Osteoblast (primary cell): ENCODE measurements at places on chromosomes 5 and 9.

GRCh38 chr9:7318920-7319319 lies 480.7 kb downstream of the DMAC1 start:
- DNase-seq = no peak

DNA sequence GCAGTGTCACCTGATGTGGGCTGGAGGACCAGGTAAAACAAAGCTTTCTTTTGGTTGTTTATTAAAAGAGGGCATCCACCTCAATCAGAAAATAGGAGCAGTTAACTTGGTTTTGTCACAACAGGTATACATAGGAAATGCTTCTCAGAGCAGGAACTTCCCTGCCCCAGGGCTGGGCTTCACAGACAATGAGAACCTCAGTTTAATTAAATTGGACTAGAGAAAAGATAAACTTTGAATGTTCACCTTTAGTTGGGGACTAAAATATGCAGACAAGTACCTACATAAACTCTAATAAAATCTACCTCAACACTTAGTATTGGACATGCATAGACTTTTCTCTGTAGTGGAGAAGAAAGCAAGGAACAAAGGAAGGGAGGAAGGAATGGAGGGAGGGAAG lies 392.0 kb downstream of the ENC1 start:
- DNase-seq = no peak

DNA sequence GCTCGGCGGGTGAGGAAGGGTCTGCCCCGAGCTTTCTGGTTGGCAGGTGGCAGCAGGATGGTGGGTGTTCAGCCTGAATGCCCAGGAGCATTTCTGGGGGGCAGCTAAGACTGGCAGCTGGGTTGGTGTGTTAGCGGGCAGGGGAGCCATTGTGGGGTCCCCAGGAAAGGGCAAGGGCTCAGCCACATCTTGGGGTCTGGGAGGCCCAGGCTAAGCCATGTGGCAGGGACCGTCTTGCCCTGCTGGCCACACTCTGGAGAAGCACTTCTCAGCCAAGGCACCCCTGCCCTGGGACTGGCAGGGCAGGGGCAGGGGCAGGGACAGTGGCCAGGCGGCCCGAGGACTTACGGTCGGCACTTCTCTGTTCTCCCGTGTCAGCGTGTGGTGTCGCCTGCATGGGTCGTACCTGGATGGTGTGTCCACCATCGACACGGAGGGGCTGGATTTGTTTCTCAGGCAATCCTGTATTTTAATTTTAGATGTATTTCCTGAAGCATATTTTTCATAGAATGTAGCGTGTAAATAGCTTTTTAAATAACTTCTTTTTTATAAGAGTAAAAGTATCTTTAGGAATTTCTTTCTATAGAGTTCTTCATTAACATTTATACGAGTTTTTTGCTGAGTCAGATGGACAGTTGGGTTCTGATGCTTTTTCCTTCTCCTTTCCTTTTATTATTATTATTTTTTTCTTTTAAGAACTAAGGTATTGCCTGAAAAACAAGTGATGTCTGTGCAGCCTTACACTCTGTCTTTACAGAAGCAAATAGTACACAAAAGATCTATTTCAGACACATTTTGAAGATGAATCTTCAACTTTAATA lies 102.0 kb downstream of the PHF2 start:
- DNase-seq = no peak

- no peak for DNase-seq
Measured at GRCh38 chr5:81579262-81579924, 171.5 kb downstream of the SSBP2 start.

DNA sequence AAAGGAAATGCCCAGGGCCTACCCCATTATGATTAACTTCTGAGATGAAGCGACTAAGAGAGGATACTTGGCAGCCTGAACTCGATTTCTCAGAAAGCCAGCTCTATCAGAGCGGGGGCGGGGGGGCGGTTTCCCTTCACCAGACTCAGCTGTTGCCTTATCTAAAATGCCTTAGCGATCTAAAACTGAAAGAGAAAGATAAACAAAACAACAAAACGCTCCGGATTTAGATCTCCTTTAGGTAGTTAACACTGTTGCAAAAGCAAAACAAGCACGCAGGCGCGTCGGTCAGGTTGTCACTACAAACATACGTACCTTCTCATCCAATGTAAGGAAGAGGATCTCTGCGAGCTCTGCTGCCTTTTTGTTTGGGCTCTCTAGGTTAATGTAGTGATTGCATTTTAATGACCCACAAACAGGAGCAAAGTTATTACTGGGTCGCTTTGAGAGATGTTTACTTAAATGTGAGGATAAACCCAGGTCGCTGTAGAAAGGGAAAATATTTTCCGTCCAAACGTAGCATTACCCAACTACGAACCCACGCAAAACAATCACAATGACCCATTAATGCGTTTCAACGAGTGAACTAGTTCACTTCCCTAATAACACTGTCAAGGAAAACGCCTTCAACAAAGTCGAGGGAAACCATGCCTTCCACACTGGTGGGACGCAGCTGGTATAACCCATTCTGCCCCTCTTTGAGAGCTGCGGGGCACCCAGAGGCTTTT lies 982 bp downstream of the EPB41L4A start:
- peak; percentile 41 for DNase-seq

DNA sequence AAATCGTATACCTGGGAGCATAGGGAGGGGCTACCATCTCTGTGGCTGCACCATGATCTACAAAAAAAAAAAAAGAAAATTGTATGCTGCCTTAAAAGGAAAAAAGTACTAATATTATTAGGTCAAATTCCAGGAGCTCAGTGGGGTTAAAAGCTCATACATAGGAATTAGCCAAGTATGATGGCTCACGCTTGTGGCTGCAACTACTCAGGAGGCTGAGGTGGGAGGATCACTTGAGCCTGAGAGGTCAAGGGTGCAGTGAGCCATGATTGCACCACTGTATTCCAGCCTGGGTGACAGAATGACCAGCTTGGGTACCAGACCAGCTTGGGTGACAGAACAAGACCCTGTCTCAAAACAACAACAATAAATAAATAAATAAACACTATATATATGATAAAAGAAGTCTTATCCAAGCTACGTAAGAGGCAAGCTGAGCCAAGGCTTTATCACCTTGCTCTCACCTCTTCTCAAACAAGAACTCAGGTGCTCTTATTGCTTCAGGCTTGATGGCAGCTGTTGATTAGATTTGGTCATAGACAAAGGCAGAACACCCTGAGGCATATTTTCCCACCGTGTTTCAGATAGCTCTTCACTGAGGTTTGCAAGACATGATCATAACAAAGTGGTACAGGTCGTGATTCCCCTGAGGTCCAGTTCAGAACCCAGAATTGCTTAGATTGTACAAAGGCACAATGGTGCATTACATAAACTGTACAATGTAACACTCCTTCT lies 3.3 kb upstream of the FBXW11 start:
- no peak for DNase-seq

GRCh38 chr5:3300726-3301125 lies 294.9 kb upstream of the IRX1 start:
- DNase-seq = no peak

- DNase-seq = no peak
Measured at GRCh38 chr9:136532799-136533774, 12.8 kb downstream of the NOTCH1 start.

- no peak for DNase-seq
Measured at GRCh38 chr5:133140311-133140710, 88.5 kb downstream of the HSPA4 start.

- DNase-seq = peak; percentile 95
Measured at GRCh38 chr9:135960411-135961276, 529 bp downstream of the UBAC1 start.

DNA sequence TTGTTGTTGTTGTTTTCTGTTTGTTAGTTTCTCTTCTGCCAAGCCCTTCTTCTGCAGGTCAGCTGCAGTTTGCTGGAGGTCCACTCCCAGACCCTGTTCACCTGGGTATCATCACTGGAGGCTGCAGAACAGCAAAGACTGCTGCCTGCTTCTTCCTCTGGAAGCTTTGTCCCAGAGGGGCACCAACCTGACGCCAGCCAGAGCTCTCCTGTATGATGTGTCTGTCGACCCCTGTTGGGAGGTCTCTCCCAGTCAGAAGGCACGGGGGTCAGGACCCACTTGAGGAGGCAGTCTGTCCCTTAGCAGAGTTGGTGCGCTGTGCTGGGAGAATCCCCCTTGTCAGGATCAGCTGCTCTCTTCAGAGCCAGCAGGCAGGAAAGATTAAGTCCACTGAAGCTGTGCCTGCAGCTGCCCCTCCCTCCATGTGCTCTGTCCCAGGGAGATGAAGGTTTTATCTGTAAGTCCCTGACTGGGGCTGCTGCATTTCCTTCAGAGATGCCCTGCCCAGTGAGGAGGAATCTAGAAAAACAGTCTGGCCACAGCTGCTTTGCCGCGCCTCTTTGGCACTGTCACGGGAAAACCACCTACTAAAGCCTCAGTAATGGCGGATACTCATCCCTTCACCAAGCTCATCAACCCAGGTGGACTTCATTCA lies 299.2 kb downstream of the EDIL3 start:
- no peak for DNase-seq

- DNase-seq = no peak
Measured at GRCh38 chr5:119322948-119323537, 32.8 kb upstream of the TNFAIP8 start.

DNA sequence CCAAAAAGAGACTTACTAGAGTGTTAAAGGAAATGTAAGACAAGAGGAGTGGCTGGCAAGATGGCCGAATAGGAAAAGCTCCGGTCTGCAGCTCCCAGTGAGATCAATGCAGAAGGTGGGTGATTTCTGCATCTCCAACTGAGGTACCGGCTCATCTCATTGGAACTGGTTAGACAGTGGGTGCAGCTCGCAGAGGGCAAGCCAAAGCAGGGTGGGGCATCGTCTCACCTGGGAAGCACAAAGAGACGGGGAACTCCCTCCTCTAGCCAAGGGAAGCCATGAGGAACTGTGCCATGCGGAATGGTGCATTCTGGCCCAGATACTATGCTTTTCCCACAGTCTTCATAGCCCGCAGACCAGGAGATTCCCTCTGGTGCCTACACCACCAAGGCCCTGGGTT lies 308.7 kb downstream of the AGTPBP1 start:
- DNase-seq = no peak

GRCh38 chr5:89342106-89342876 lies 459.3 kb upstream of the MEF2C start:
- DNase-seq = peak; percentile 30

- no peak for DNase-seq
Measured at GRCh38 chr5:10578293-10578665, 14.4 kb downstream of the ANKRD33B start.

- no peak for DNase-seq
Measured at GRCh38 chr5:55853041-55853670, 2.0 kb downstream of the IL31RA start.

DNA sequence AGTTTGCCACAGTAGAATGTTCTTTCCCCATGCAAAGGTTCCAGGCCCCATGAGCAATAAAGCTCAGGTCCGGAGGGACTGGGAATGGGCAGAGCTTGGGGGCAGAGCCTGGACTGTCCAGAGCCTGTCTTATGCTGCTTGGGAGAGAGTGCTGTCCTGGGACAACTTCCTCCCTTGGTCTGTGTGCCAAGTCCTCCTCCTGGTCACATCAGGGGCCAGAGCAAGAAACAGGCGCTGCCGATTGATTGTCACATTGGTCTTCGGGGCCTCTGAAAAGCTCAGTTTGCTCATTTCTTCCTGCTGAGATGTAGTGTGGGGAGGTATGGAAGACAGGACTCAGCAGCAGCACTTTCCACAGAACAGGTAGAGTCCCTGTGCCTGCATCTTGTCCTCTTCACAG lies 54.0 kb upstream of the FCN1 start:
- no peak for DNase-seq

- peak; percentile 98 for DNase-seq
Measured at GRCh38 chr5:139765409-139766217, 30.0 kb upstream of the PSD2 start.

- DNase-seq = no peak
Measured at GRCh38 chr5:91245074-91245452, 138.1 kb downstream of the ARRDC3 start.

GRCh38 chr9:125505988-125506438 lies 201.0 kb downstream of the MAPKAP1 start:
- DNase-seq = no peak
